ENCODE measurements at places on chromosomes 6 and 20.

- peak; percentile 59 for DNase-seq
Measured at GRCh38 chr6:108168501-108169463, 3.0 kb downstream of the NR2E1 start.

DNA sequence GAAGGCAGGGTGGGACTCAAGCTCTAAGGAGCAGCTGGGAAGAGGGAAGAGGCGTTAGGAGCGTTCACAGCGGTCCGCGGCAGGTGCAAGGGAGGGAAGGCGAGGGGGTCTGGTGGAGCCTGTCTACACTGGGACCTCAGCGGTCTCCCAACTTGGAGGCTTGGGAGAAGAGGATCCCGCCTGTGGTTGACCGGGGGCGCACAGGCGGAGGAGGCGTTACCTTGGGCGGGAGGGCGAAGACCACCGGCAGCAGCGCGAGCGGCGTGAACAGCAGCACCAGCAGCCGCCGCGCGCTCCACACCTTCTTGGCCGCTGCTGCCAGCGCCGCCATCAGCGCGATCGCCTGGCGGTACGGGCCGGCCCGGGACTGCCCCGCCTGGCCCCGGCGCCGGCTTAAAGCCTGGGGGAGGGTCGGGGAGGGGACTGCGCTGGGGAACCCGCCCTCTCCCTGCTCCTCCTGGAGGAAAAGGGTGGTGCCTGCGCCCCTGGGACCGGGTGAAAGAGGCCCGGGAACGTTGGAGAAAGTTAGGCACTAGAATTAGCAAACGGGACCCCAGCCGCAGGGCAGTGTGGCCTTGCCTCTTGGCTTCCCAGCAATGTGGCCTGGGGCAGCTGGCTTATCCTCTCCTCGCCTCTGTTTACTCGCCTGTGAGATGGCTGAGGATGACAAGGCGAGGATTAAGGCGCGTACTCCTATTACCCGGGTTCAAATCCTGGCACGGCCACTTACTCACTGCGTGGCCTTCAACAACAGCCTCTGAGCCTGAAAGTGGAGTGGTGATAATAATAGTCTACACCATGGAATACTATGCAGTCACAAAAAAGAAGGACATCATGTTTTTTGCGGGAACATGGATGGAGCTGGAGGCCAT lies at the start of gene SLC13A3:
TSS of gene SLC13A3 (minus strand) at position 369 of the 872 bp plus-strand sequence. CDS start at position 331, 38 bp downstream.
- no peak for DNase-seq

DNA sequence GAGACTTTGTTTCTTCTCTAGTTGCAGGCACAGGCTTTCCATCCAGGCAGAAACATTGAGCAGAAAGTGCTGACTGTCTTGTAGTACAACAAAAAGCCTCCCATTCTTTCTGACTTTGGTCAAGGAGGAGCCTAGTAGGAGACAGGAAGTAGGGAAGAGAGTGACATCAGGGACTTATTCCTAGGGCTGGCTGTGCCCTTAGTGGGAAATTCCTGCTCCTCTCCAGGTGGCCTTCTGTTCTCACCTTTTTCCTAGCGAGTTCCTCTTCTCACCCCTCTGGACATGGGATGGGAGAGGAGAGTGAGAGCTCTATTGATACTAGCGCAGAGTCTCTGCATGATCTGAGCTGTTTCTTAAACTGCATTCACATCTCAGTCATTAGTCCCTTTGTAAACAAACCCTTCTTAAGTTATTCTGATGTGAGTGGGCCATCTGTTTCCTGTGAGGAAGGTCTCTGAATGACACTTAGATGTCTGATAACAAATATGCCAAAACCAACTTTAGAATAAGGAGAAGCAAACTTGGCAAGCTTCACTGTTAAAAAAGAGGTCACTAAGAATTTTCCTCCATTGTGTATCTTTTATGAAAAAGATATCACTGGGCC lies 455.0 kb downstream of the GJA1 start:
- no peak for DNase-seq

DNA sequence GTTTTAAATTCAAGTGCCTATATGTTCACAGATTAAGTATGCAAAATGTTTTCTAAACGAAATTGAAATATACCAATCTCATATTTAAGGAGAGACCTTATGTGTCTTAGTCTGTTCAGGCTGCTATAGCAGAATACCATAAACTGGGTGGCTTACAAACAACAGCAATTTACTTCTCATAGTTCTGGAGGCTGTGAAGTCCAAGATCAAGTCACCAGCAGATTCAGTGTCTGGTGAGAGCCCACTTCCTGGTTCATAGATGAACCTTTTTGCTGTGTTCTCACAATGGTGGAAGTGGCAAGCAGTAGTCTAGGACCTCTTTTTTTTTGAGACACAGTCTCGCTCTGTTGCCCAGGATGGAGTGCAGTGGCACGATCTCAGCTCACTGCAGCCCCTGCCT lies 3.5 kb upstream of the DSTN start:
- no peak for DNase-seq

DNA sequence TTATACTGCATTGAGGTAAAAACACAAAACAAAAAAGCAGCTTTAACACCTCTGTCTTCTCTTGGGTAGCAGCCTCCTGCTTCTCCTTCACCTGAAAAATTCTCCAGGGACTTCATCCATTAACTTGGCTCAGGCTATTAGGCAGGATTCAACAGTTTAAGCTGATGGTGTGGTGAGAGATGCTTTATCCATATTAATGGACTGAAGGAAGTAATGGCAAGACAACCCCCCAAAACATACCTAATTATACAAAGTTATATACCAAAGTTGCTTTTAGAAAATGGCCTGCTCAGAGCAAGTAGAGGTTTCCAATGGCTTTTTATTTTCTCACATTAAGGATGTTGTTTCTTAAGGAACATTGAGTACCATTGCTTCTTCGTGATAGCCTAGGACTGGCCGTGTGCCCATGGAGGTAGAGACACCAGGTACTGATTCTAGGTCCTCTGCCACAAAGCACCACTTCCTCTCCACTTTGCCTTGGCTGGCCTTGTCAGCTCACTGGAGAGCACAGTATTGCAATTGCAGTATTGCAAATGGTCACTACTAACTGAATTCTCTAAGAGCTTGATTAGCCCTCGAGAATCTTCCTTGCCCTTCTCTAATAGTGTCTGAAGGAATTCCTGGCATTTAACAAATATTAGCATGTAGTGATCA lies 7.3 kb downstream of the EDN1 start:
- no peak for DNase-seq

DNA sequence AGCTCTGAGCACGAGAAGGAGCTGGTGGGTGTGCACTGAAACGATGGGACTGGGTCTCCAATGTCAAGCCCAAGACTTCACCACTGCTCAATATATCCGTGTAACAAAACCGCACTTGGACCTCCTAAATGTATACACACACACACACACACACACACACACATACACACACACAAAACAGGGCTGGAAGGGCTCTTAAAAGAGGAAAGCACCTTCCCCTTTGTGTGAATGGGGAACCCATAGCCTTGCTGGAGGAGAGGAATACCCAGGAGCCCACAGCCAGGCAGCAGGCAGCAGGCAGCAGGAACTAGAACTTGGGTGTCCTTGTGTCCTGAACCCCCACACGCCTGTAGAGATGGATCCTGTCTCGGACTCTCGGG lies 29.8 kb downstream of the TGM2 start:
- no peak for DNase-seq

GRCh38 chr20:64151633-64152530 lies 12.4 kb upstream of the MYT1 start:
- peak; percentile 6 for DNase-seq

DNA sequence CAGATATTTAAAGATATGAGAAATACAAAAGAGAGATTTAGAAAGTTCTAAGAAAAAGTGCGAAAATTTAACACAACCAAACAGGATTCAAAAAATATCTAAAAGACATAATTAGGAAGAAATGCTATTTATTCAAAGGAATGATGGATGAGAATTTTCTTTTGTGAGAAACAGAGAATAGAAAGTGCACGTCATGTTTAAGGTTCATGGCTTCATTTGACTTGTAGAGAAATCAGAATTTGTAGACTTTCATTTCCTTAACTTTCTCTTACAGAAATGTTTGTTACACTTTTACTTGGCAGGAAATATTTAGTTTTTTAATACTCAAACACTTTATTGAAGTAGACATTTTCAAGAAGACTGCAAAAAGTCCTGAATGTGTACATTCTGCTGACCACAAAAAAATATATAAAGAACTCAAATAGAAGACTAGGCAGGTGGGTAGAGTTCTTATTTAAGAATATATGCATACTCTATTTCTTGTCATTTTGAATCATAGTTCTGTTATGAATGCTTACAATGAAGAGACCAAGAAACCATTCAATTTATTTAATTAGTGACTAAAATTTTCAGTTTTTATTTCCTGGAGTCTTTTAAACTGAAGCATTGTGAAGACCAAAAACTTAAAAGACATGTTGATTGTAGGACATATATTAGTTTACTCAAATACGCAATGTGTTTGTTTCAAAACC lies 710.5 kb upstream of the HS3ST5 start:
- no peak for DNase-seq

GRCh38 chr6:63448229-63448628 lies 124.1 kb upstream of the LOC128125822 start:
- DNase-seq: no peak

DNA sequence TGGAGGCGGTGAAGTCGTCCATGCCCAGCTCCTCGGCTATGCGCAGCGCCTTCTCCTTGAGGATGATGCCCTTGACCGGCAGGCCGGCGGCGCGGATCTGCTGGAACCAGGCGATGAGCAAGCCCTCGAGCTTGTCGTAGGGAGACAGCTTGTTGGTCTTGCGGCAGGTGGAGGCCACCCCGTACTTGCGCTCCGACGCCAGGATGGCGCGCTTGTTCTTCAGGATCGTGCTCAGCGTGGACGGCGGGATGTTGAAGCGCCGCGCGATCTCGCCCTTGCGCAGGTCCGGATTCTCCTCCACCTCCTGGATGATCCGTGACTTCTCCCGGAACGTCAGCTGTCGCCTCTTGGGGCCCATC lies 435 bp downstream of the CENPB start:
- peak; percentile 72 for DNase-seq

- no peak for DNase-seq
Measured at GRCh38 chr6:120938164-120938875, 396.0 kb downstream of the TBC1D32 start.

DNA sequence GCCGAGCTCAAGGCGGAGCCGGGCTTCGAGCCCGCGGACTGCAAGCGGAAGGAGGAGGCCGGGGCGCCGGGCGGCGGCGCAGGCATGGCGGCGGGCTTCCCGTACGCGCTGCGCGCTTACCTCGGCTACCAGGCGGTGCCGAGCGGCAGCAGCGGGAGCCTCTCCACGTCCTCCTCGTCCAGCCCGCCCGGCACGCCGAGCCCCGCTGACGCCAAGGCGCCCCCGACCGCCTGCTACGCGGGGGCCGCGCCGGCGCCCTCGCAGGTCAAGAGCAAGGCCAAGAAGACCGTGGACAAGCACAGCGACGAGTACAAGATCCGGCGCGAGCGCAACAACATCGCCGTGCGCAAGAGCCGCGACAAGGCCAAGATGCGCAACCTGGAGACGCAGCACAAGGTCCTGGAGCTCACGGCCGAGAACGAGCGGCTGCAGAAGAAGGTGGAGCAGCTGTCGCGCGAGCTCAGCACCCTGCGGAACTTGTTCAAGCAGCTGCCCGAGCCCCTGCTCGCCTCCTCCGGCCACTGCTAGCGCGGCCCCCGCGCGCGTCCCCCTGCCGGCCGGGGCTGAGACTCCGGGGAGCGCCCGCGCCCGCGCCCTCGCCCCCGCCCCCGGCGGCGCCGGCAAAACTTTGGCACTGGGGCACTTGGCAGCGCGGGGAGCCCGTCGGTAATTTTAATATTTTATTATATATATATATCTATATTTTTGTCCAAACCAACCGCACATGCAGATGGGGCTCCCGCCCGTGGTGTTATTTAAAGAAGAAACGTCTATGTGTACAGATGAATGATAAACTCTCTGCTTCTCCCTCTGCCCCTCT lies 1.1 kb downstream of the CEBPB start:
- DNase-seq: peak; percentile 64

GRCh38 chr6:130138116-130138908 lies 84.4 kb downstream of the SAMD3 start:
- no peak for DNase-seq

DNA sequence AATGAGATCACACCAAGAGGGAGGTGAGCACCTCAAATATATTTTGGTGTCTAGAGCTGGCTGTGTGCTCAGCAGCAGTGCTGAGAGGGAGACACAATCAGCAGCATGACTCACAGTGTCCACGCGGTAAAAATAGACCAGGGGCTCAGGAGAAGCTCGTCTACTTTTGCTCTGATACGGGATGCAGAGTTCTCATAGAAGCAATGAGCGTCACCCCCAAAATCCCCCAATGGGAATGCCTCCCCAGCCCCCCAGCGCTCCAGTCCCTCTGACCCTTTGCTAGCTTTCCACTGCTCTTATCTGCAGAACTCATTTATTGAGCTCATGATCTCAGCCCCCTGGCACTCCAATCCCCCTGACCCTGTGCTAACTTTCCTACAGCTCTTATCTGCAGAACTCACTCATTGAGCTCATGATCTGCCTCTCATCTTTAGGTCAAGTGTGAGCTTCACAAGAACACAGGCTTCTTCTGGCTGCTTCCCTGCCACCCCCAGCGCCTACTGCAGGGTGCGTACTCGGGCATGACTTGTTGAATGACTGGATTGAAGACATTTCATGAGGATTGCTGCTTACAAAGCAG lies 34.0 kb downstream of the SYNDIG1 start:
- DNase-seq: peak; percentile 61

DNA sequence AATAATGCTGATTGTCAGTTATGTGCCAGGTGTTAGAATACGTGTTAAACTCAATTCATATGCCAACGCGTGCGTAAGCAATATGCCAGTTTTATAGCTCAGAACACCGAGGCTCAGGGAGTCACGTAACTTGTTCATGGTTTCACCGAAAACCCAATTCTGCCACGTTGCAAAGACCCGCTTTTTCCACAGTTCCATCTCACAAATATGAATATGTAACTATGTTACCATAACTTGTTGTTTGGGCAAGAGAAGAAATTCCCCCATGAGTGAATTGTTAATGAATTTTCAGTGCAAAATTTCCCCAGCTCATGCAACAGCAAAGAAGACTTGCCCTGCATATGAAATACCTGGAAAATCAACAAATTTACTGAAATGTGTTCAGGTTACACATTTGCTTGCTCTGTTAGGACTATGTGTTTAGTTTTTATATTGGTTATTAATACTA lies 30.1 kb downstream of the SF3B5 start:
- DNase-seq: no peak

DNA sequence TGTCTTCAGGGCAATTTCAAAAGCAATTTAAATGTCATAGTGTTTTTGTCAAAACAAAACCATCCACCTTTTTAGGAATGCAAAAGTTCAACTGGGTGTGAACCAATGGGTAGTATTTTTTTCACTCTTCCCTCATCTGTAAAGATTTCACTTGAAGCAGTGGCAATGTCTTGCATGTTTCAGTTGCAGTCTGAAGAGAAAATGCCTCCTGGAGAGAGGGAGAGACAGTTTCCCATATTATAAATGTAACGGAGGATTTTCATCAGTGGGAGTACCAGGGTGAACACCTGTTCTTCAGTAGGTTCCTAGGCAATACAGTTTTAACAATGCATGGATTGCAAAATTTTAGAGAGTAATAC lies 3.3 kb downstream of the FOXQ1 start:
- no peak for DNase-seq

- no peak for DNase-seq
Measured at GRCh38 chr20:43968341-43969000, 53.8 kb downstream of the TOX2 start.

- no peak for DNase-seq
Measured at GRCh38 chr20:16955971-16956370, 207.8 kb downstream of the OTOR start.
